Articular chondrocyte of knee joint (primary cell): ENCODE measurements at places on chromosomes 12 and 14. TPM values are rescaled to one million over a fixed set of nuclear protein-coding genes. Genes with fewer than 3 reads are reported as not detected.

MANSC1 gene
- 14.5 and 16.2 TPM in 2 replicates for total RNA-seq

ENDOU gene
- 0.11 and 0.78 TPM in 2 replicates for total RNA-seq

AQP2 gene
- not detected in 2 replicates for total RNA-seq

BMAL2 gene
- total RNA-seq = 82.3 and 91.3 TPM in 2 replicates

TAS2R30 gene
- total RNA-seq = 12.6 and 13.7 TPM in 2 replicates

ACSS3 gene
- 12.6 and 14.2 TPM in 2 replicates for total RNA-seq

SLC17A8 gene
- not detected in 2 replicates for total RNA-seq

CCDC177 gene
- under 0.01 TPM in 1 of 2 replicates, not detected in the other for total RNA-seq
